ENCODE measurements at places on chromosomes 7 and 10. TPM values are rescaled to one million over a fixed set of nuclear protein-coding genes. Genes with fewer than 3 reads are reported as not detected.

The MBL2 gene
- total RNA-seq, result not detected

The PLAU gene
- total RNA-seq, result 106 TPM

The EPDR1 gene
- 87.3 TPM for total RNA-seq

The MAPK8 gene
- total RNA-seq, result 30.0 TPM

The PYROXD2 gene
- total RNA-seq, result 4.1 TPM

The CD36 gene
- 0.19 TPM for total RNA-seq

The RBP4 gene
- total RNA-seq, result 5.1 TPM

The NUDT13 gene
- 4.2 TPM for total RNA-seq

The GIMAP5 gene
- 0.24 TPM for total RNA-seq

The ASIC3 gene
- 9.5 TPM for total RNA-seq

The MUC12 gene
- total RNA-seq, result 16.2 TPM

The CTNNA3 gene
- total RNA-seq, result not detected

The TEX36 gene
- total RNA-seq, result not detected

The ZNF12 gene
- total RNA-seq, result 8.3 TPM

The SPOCK2 gene
- 0.39 TPM for total RNA-seq
